Lung (tissue), 17 donors: ENCODE measurements at places on chromosomes 7 and 10. TPM values are rescaled to one million over a fixed set of nuclear protein-coding genes. Genes with fewer than 3 reads are reported as not detected.
A peak's percentile ranks its signal among the peaks of the same experiment; 100 is the strongest.

DNA sequence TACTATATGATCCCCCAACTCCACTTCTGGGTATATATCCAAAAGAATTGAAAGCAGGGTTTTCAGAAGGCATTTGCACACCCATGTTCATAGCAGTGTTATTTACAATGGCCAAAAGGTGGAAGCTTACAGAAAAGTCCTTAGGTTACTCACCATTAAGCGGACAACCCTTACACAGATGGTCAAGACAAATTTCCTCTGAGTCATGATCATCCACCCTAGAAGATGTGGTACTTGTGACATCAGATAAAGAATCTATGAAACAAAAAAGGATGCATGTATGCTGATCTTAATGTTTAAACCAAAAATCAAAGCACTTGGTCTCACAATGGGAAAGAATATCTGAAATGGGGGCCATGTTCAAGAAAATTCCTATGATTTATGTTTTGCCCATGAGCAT, 31.1 kb downstream of the ZC3HAV1 start:
- H3K36me3 ChIP-seq: peaks cover 38% of the 10 kb centered on the region
- H3K27ac ChIP-seq: no peak overlapping the region
- H3K4me3 ChIP-seq: no peak overlapping the region
- no peak for DNase-seq

- no peak overlapping the region for H3K4me3 ChIP-seq
- H3K4me1 ChIP-seq: no peaks in the 10 kb centered on the region
- peak; percentile 26 for DNase-seq
- H3K27ac ChIP-seq: no peak overlapping the region
Observed at GRCh38 chr10:116069856-116070255, 203.2 kb downstream of the GFRA1 start.

DNA sequence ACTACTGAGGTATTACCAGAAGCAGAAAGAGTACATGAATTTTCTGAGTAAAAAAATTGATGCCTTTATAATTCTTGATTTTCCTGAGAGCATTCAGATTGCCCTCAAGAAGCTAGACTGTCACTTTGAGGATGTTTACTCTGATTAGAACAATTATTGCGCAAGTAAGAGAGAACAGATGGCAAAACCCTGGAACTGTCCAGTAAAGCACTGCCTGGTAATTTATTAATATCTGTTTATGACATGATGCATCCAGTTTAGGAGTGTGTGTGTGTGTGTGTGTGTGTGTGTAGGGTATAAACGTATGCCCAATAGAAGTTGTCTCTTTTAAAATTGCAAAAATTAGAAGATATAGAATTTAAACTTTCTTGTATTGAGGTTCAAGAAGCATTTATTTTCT, 379.7 kb downstream of the PHTF2 start:
- no peaks in the 10 kb centered on the region for H3K36me3 ChIP-seq
- no peaks in the 10 kb centered on the region for H3K27me3 ChIP-seq
- H3K4me1 ChIP-seq: peaks cover 2% of the 10 kb centered on the region
- H3K4me3 ChIP-seq: no peak overlapping the region
- H3K27ac ChIP-seq: no peak overlapping the region

- no peak for DNase-seq
- H3K4me3 ChIP-seq: no peak overlapping the region
- H3K27ac ChIP-seq: no peak overlapping the region
Observed at GRCh38 chr7:110664803-110665202, 426.1 kb upstream of the LRRN3 start.

The CYP2C8 gene
- 0.53 TPM for polyA plus RNA-seq

GRCh38 chr7:106484562-106484961, 176.4 kb downstream of the CCDC71L start:
- no peaks in the 10 kb centered on the region for H3K36me3 ChIP-seq
- no peaks in the 10 kb centered on the region for H3K4me1 ChIP-seq
- H3K4me3 ChIP-seq: no peak overlapping the region
- peak; percentile 52 for DNase-seq
- no peaks in the 10 kb centered on the region for H3K27me3 ChIP-seq
- peak overlapping the region; percentile 17 for H3K27ac ChIP-seq

- DNase-seq: no peak
- peaks cover 29% of the 10 kb centered on the region for H3K4me1 ChIP-seq
- no peak overlapping the region for H3K27ac ChIP-seq
- H3K36me3 ChIP-seq: no peaks in the 10 kb centered on the region
- H3K4me3 ChIP-seq: no peak overlapping the region
Observed at GRCh38 chr10:58653139-58653538, 140.5 kb downstream of the BICC1 start.

- H3K4me1 ChIP-seq: no peaks in the 10 kb centered on the region
- H3K4me3 ChIP-seq: no peak overlapping the region
- no peaks in the 10 kb centered on the region for H3K36me3 ChIP-seq
- no peaks in the 10 kb centered on the region for H3K27me3 ChIP-seq
- no peak for DNase-seq
Observed at GRCh38 chr7:93725954-93726353, 151.4 kb upstream of the CALCR start.

DNA sequence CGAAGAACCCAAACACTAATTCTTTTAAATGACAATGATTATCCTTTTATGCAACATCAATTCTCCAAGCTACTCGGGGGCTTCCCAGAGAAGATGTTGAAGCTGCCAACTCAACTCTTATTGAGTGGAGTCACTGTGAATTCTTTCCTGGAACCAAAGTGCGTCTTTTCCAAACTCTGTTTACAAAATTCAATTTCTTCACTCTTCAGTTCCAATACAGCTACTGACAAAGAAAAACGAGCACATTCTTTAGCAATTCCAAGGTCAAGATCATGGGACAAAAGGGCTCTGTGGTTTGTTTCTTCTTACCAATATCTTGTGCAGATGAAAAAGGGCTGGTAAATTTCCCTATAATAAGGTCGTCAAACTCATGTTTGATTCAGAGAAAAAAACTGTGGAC, 74.2 kb downstream of the FAS start:
- H3K27me3 ChIP-seq: no peaks in the 10 kb centered on the region
- peaks cover 7% of the 10 kb centered on the region for H3K4me1 ChIP-seq
- H3K36me3 ChIP-seq: no peaks in the 10 kb centered on the region
- no peak overlapping the region for H3K4me3 ChIP-seq
- DNase-seq: no peak
- no peak overlapping the region for H3K27ac ChIP-seq

The TES gene
- polyA plus RNA-seq: 65.1 TPM

GRCh38 chr7:27122077-27122910, 8.3 kb downstream of the HOXA4 start:
- peak overlapping the region; percentile 86 for H3K27ac ChIP-seq
- H3K4me3 ChIP-seq: peak overlapping the region; percentile 15
- DNase-seq: peak; percentile 65
- H3K27me3 ChIP-seq: peaks cover 70% of the 10 kb centered on the region

DNA sequence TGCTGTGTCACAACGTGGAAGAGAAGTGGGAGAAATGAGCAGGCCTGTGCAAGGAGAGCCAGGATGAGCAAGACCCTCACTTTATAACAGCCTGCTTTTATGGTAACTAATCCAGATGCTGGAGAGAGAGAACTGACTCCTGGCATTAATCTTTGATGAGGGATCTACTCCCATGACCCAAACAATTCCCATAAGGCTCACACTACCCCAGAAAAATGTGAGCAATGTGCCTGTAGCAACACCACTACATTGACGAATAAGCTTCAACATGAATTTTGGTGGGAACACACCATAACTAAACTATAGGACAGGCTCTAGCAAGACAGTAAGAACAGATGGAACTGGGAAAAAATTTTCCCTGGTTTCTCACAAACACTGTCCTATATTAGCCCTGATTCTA, 173.6 kb upstream of the PRSS58 start:
- H3K4me3 ChIP-seq: no peak overlapping the region
- no peak overlapping the region for H3K27ac ChIP-seq
- no peaks in the 10 kb centered on the region for H3K36me3 ChIP-seq
- H3K4me1 ChIP-seq: no peaks in the 10 kb centered on the region
- no peaks in the 10 kb centered on the region for H3K27me3 ChIP-seq

DNA sequence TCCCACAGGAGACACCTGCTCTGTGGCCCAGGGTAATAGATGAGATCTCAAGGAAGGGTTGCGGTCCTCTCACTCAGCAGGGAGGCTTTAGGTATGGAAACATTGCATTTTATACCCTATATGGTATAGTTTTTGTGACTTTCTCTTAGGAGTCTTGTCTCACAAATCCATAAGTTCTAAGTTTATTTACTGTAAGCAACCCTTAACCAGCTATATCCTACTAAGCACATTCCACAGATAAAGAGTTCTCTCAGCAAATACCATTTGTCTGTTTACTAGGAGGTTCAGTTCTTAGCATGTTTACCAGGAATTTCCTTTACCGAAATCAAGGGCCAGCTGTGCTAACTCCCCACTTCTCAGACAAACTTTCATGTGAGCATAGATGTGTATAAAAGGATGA, 66.9 kb downstream of the ANLN start:
- H3K27me3 ChIP-seq: no peaks in the 10 kb centered on the region
- H3K4me1 ChIP-seq: no peaks in the 10 kb centered on the region
- no peak overlapping the region for H3K4me3 ChIP-seq
- no peak for DNase-seq

GRCh38 chr7:152911226-152911560, 151.6 kb downstream of the ACTR3B start:
- H3K27me3 ChIP-seq: no peaks in the 10 kb centered on the region
- no peaks in the 10 kb centered on the region for H3K36me3 ChIP-seq
- no peak overlapping the region for H3K4me3 ChIP-seq
- H3K4me1 ChIP-seq: no peaks in the 10 kb centered on the region

GRCh38 chr10:49131507-49132361, 2.1 kb downstream of the FAM170B start:
- no peaks in the 10 kb centered on the region for H3K4me1 ChIP-seq
- no peaks in the 10 kb centered on the region for H3K36me3 ChIP-seq
- H3K4me3 ChIP-seq: no peak overlapping the region

- no peaks in the 10 kb centered on the region for H3K27me3 ChIP-seq
- no peaks in the 10 kb centered on the region for H3K4me1 ChIP-seq
- H3K36me3 ChIP-seq: no peaks in the 10 kb centered on the region
Observed at GRCh38 chr7:27399791-27400567, 157.4 kb downstream of the EVX1 start.

DNA sequence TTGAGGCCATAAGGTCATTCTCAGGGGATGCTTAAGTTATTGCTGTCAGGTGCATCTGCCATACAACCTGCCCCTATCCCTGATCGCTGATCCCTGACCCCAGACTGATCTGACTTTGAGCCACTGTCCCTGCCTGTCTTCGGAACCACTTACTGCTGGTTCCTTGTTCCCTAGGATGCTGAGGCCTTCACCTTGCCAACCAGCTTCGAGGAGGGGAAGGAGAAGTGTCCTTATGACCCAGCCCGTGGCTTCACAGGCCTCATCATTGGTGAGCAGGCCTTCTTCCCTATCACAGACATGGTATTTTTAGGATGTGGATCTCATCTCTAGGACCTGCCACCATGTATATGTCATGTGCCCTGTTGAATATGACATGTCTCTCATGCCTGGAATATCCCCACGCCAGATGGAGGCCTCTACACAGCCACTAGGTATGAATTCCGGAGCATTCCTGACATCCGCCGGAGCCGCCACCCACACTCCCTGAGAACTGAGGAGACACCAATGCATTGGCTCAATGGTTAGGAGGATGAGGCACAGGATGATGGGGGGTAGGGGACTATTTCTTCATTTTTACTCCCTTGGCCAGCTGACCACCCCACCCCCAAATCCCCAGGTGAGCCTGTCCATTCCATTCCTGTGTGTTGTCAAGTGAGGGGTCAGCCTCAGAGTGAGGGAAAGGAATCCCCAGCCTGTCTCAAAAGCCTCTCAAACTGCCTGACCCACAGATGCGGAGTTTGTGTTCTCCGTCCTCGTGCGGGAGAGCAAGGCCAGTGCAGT, 9.0 kb downstream of the MRPL43 start:
- H3K27me3 ChIP-seq: no peaks in the 10 kb centered on the region
- H3K27ac ChIP-seq: no peak overlapping the region
- no peaks in the 10 kb centered on the region for H3K4me1 ChIP-seq
- H3K36me3 ChIP-seq: peaks cover 30% of the 10 kb centered on the region
- no peak overlapping the region for H3K4me3 ChIP-seq

The ZFYVE27 gene
- polyA plus RNA-seq: 21.1 TPM

- H3K27me3 ChIP-seq: no peaks in the 10 kb centered on the region
- no peaks in the 10 kb centered on the region for H3K36me3 ChIP-seq
- no peak for DNase-seq
- no peaks in the 10 kb centered on the region for H3K4me1 ChIP-seq
Observed at GRCh38 chr10:116633216-116633600, 12.5 kb downstream of the PNLIPRP2 start.

DNA sequence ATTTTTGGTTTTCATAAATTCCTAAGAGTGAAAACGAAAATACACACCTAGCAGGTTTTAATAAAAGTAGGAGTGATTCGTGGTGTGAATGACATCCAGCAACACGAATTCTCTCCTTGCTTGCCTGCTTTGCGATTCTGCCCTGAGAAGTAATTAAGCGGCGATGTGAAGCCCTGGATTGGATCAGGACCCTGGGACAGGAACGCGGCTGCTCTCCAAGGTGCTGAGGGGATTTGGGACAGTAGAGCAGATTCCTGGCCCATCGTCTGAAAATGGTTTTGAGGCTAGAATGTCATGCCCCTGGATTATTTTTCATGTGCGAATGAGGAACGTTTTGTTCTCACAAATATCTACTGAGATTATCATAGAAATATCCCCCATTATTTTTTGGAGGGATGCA, 7.8 kb downstream of the NPS start:
- DNase-seq: peak; percentile 61
- no peak overlapping the region for H3K4me3 ChIP-seq
- no peaks in the 10 kb centered on the region for H3K4me1 ChIP-seq
- H3K27me3 ChIP-seq: peaks cover 4% of the 10 kb centered on the region
- H3K36me3 ChIP-seq: no peaks in the 10 kb centered on the region
- H3K27ac ChIP-seq: no peak overlapping the region

- H3K4me1 ChIP-seq: peaks cover 5% of the 10 kb centered on the region
- H3K27me3 ChIP-seq: no peaks in the 10 kb centered on the region
- no peak overlapping the region for H3K27ac ChIP-seq
- DNase-seq: peak; percentile 47
- H3K4me3 ChIP-seq: no peak overlapping the region
Observed at GRCh38 chr7:1197997-1198625, 34.6 kb upstream of the UNCX start.
